ENCODE measurements at places on chromosomes 11 and 22. TPM values are rescaled to one million over a fixed set of nuclear protein-coding genes. Genes with fewer than 3 reads are reported as not detected.

The C11orf87 gene
- total RNA-seq, result not detected

GRCh38 chr22:31937341-31937740 is 7.0 kb upstream of the YWHAH start:
- DNase-seq, result no peak

DNA sequence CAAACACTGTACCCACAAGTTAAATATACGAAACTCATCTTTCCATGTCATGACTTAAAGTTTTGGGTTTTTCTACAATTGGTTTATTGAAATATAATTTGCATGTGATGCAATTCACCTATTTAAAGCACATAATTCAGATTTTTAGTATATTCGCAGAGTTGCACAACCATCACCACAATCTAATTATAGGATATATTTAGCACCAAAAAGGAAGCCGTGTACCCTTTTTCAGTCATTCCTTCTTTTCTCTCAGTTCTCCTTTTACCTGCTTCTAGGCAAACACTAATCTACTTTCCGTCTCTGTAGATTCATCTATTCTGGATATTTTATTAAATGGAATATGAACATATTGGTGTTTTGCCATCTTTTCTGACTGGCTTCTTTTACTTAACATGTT is 1458.1 kb upstream of the TENM4 start:
- DNase-seq, result no peak

DNA sequence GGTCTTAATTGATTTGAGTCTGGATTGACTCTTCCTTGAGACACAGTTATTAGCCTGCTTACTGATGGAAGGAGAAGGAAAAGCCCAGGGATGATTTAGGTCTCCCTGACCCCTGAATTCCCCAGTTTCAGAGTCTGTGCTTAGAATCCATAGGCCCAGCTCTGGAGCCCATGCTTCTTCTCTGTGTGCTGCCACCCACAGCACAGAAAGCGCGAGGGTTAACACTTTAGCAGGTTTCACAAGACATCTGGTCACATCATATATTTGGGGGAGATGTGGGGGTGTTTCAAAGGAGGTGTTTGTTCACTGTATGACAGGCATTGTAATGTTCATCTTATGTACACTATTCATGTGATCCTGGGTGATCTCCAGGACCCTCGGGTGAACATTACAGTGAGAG is 107.0 kb downstream of the PPP6R3 start:
- no peak for DNase-seq

- DNase-seq, result no peak
Observed at GRCh38 chr11:133601641-133602040, 69.3 kb upstream of the OPCML start.

GRCh38 chr11:109783840-109784239 is 309.4 kb upstream of the ZC3H12C start:
- no peak for DNase-seq
